GM19239 (cell line): ENCODE measurements at places on chromosomes 6 and 20.
A peak's percentile ranks its signal among the peaks of the same experiment; 100 is the strongest.

GRCh38 chr6:35152067-35152707 lies 11.0 kb upstream of the TCP11 start:
- DNase-seq: no peak

DNA sequence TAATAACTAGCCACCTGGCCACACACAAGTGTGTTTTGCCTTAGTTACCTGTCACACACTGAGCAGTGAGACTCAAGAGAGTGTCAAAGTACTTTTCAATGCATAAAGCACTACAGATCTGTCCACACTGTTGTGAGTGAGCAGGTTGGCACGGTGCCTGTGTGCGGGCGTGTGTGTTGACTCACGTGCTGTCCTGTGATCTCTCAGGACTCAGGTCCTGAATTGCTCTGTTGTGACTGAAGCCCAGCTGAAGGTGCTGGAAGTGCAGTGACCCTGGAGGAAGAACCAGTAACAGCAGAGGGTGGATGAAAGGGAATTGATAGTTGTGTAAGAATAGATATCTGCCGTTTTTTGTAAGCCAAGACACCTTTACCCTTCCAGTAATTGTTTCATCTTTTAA lies 18.3 kb downstream of the SLC16A10 start:
- DNase-seq: no peak

- DNase-seq: no peak
These were observed 302.3 kb downstream of the TENT5A start for GRCh38 chr6:81450180-81450579.

GRCh38 chr6:31407699-31408098 lies 4.3 kb downstream of the MICA start:
- DNase-seq: no peak

DNA sequence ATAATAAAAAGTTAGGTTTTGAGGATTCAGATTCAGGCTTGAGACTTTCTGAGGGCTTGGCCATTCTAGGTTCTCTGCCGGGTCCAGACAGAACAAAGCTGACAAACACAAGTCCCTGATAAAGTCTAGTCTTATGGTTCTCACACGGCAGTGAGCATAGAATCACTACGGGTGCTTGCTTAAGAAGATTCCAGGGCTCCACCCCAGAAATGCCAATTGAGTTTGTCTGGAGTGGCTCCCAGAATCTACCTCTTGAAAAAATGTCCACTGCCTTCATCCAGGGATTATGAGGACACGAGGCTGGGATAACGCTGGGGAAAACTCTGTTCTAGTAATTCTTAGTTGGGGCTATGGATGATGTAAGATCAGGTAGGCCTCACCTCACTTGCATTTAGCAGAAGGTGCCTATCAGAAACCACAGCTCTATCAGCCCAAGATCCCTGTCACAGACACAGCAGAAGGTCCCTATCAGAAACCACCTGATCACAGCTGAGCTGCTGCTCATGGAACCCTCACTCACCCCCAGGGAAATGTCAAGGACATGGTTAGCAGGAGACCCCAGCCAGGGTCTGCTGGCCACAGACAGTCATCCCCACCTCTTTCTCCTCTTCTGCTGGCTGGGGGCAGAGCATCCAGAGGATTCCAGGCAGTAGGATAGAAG lies 52.3 kb downstream of the RAB44 start:
- DNase-seq: no peak

- DNase-seq: no peak
These were observed 84.7 kb downstream of the HAO1 start for GRCh38 chr20:7855545-7855944.

GRCh38 chr6:118551063-118552053 lies 3.3 kb downstream of the PLN start:
- peak; percentile 9 for DNase-seq

DNA sequence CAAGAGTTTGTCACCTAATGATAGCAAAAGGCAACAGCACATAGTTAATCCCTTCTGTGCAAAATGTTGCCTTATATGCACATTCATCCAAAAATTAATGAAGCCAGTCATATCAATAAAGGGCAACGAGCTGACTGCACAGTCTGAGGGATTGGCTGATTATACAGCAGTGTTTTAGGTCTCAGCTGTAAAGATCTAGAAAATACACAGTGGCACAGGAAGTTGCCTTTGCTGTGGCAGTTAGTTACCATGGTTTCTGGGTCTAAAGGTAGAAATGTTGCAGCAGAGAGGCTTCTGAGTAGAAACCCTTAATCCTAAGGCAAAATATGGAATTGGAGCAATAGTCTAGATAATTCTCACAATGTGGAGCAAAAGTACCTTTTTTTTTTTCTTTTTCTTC lies 89.7 kb downstream of the SMPDL3A start:
- no peak for DNase-seq

GRCh38 chr6:107033126-107033525 lies 5.1 kb downstream of the MTRES1 start:
- no peak for DNase-seq

GRCh38 chr20:15039088-15039752 lies 701.8 kb upstream of the FLRT3 start:
- no peak for DNase-seq

- DNase-seq: no peak
These were observed 48.7 kb upstream of the ARMH2 start for GRCh38 chr6:24847402-24847801.

- DNase-seq: no peak
These were observed 235.7 kb downstream of the DOK5 start for GRCh38 chr20:54711071-54711470.

DNA sequence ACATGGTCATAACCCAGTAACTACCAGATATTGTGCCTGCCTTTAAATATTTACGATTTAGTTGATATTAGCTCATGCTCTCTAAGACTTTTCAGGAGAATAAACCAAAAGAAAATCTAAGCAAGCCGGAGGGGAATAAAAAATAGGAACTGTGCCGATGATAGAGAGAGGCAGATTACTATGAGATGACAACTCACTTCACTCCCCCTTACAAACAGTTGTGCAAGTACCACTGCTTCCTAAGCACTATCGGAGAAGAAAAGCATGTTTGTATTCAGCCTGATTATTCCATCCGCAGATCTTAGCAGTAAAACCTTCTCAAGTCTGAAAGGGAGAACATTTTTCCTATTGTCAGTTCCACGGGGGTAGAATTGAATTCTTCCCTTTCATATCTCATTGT lies 294.4 kb downstream of the KCNQ5 start:
- no peak for DNase-seq

DNA sequence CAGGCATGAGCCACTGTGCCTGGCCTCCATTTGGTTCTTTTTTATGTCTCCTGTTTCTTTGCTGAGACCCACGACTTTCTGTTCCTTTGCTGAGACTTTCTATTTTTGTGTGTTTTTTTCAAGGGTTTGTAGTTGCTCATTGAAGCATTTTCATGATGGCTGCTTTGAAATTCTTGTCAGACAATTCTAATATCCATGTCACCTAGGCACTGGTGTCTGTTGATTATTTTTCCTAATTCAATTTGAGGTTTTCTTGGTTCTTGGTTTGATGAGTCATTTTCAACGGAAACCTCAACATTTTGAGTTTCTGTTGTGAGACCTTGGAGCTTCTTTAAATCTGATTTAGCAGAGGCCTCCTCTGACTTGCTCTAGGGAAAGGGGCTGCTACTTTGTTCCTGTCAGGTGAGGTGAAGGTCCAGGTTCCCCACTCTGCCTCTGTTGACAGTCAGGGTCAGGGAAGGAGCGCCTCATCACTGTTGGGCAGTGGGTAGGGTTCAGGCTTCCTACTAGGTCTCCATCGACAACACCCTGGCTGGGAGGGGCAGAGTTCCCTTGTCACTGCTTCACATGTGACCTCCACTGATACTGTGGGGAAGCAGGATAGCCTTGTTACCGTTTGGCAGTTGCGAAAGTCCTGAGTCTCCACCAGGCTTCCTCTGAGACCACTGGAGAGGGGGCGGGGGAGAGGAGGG lies 67.2 kb upstream of the RNF24 start:
- peak; percentile 9 for DNase-seq

GRCh38 chr6:170257376-170257775 lies 33.5 kb downstream of the DLL1 start:
- no peak for DNase-seq

- no peak for DNase-seq
These were observed 432.2 kb downstream of the HTR1B start for GRCh38 chr6:77030929-77031674.

- no peak for DNase-seq
These were observed 208.9 kb upstream of the FOXQ1 start for GRCh38 chr6:1103021-1103420.

GRCh38 chr6:54192993-54193392 lies 81.8 kb downstream of the MLIP start:
- DNase-seq: no peak
